ENCODE measurements at places on chromosomes 3 and 15.

DNA sequence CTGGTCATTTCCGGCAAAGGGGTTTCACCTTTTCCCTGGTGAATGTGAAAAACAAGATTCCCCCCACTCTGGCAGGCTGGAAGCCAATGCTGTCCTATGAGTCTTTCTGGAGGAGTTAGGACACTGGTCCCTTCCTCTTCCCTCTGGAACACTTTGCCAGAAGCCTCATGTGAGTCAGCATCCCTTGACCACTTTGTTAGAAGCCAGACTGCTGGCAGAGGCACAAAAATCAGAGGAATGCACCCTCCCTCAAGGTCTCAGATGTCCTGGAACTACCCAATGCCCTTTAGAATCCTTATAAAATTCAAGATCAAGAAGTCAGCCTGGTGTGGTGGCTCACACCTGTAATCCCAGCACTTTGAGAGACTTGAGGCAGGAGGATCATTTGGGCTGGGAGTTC is 26.6 kb downstream of the ITGB5 start:
- peak; percentile 96 for DNase-seq

GRCh38 chr3:53192608-53193007 is 31.6 kb downstream of the PRKCD start:
- no peak for DNase-seq

DNA sequence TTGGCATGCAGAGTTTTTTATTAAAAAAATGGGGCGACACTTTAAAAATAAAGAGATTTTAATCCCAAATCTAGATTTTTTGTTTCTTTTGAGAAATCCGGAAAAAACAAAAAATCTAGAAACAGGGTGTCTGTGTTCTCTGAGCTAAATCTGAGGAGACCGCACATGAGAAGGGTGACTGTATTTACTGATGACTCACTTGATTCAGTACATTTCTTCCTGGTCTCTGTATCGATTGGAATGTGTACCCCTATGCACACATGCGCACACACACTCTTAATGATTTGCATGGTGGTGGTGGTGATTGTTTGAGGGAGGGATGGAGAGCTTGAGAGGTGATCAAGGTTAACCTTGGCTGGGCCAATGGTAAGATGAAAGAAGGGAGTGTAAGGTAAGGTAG is 443.1 kb upstream of the THRB start:
- DNase-seq = no peak

DNA sequence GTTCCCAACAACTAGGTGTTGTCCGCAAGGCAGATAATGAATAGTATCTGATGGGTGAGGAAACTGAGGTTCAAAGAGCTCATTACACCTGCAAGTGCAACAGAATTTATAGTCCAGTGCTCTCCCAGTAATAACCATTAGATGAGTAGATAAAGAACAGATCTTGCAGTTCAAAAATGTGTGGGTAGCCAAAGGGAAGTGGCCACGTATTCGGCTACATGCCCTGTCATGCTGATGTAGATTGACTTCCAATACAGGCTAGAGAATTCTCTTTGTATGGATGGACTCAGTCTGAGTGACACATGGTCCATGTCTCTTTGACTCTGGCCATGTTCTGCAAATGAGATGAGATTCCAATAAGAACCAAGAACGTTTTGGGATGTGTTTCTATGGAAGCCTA is 187.9 kb upstream of the LPP start:
- no peak for DNase-seq

GRCh38 chr3:20185331-20185678 is 701 bp downstream of the SGO1 start:
- DNase-seq = peak; percentile 20

GRCh38 chr15:79339588-79340314 is 28.8 kb downstream of the TMED3 start:
- DNase-seq = peak; percentile 57

DNA sequence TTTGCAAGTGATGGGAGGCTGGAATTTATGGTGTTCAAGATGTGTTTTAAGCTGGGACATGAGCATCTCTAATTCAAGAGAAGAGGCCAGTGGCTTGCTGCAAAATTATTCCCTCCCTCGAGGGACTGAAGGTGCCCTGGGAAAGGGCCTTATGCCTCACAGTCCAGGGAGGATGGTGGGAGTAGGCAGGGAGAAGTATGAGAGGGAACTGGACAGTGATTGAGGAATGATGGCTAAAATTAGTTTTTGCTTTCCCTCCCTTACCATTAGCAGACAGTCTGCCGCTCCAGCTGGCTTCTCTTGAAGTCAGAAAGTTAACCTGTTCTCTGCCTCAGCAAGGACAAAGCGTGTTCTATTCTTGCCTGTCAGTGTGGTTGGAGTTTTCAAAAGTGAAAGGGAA is 139.8 kb upstream of the SEMA6D start:
- DNase-seq = no peak

- no peak for DNase-seq
Observed at GRCh38 chr3:137769322-137770065, 5.4 kb downstream of the SOX14 start.

GRCh38 chr3:160346511-160346910 is 52.5 kb downstream of the IFT80 start:
- DNase-seq = no peak

GRCh38 chr15:74060251-74060650 is 22.1 kb downstream of the GOLGA6A start:
- DNase-seq = no peak

- no peak for DNase-seq
Observed at GRCh38 chr3:120646771-120647432, 35.1 kb downstream of the HGD start.

DNA sequence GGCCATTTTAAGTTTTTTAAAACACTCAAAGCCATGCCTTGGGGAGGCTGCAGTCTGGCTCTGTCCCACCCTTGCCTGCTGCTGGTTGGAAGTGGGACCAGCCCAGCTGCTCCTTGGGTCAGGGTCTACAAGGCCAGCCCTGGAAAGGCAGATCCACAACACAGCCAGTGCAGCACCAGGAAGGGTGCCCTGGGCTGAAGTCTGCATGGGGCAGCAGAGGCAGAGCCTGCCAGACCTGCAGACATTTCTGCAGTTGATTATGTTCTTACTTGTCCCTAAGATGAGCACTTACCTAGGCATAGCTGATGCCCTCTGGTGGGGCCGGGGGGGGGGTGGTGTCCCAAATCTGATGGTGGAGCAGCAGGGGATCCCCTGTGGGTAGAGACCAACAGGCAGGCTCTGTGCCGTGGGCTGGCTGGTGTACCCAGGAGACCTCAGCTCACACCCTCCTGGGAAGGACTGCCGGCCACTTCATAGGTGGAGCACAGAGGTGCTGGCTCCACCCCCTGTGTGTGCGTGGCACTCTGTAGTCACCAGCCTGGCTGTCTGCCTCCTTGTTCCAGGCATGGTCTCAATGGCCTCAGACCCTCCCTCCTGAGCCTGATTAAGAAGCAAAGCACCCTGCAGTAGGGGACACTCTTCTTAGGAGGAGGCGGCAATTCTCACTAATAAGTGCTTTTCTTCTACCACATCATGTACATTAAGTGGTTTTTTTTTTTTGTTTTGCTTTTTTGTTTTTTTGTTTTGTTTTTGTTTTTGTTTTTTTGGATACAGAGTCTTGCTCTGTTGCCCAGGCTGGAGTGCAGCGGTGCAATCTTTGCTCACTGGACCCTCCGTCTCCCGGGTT is 97.4 kb upstream of the KLF13 start:
- DNase-seq = no peak

DNA sequence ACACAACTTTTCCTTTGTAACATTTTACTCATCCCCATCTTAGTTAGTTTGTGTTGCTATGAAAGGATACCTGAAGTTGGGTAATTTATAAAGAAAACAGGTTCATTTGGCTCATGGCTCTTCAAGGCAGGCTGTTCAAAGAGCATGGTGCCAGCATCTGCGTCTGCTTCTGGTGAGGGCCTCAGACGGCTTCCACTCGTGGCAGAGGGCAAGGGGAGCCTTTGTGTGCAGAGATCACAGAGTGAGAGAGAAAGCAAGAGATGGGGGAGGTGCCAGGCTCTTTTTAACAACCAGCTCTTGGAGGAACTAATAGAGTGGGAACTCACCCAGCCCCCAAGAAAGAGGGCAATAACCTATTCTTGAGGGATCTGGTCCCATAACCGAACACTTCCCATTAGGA is 23.1 kb downstream of the PLA2G4F start:
- no peak for DNase-seq

- DNase-seq = no peak
Observed at GRCh38 chr15:86572368-86572841, 492.7 kb downstream of the AGBL1 start.

- DNase-seq = no peak
Observed at GRCh38 chr3:34034840-34035239, 236.4 kb downstream of the PDCD6IP start.

DNA sequence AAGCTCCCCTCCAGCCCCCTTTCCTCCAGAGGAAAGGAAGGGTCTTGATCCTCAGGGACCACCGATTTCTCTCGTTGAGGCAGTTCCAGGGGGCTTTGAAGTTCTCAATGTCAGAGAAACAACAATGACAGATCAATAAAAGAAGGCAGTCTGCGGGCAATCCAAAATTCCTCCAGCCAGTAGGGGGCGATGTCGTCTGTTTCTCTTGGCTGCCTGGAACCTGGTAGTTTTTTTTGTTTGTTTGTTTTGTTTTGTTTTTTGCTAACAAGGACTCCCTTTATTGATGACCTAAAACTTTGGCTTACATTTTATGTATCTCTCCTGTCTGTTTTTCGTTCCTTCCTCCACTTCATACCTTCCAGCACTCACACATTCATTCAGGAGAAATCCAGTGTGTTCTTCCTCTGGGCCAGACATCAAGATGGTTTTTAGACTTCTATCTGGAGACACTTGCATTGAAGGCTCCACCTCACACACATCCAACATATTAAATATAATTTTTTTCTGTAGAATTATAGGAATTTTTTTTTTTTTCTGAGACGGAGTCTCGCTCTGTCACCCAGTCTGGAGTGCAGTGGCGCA is 276.6 kb downstream of the RPLP1 start:
- peak; percentile 37 for DNase-seq

- no peak for DNase-seq
Observed at GRCh38 chr15:43199945-43200488, 14.8 kb downstream of the CCNDBP1 start.

DNA sequence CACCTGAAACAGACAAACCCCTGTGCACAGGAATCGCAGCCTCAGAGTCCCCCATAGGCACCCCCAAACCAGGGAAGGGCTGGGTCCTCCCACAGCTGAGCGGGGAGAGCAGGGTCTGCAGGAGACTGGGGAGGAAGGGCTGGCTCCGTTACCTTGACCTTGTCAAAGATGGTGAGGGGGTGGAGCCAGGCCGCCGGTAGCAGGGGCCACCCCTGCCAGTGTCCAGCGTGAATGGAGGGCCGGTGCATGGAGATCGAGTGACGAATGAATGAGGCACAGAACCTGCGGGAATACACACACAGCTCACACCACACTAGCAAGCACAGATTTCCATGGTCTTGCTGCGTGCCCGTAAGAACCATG is 102.2 kb downstream of the TMEM266 start:
- no peak for DNase-seq

DNA sequence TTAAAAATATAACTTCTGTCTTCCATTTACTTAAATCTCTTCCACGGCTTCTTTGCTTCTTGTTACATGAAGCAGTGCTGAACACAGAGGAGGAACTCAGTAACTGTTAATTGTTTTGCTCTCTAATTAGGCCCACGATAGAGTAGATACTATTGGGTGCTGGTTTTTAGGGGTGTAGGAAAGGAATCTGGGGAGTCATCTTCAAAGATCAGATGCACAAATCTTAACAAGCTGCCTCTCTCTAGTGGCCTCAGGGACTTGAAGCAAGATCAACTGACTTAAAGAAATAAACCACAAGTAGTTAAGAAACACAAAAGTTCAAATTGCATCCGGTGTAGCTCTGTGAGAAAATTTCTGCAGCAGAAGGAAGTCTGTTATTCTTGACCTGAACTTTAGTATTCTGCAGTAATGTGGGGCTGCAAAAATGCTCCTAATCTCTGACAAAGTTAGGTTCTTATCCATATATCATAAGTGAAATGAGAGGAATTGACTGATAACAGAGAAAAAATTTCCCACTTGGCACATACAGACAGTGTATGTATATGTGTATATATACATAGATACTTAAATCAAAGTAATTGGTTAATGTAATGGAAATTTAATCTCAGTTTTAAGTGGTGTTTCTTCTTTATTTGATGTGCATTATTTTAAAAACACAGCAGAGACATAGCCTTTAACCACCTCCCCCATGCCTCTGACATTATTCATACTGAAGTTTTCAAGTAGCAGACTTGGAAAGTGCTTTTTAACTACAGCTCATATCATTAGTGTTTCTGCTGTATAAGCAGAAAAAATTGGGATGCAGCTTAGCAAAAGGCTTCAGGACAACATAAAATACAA is 51.8 kb downstream of the CHST2 start:
- no peak for DNase-seq

DNA sequence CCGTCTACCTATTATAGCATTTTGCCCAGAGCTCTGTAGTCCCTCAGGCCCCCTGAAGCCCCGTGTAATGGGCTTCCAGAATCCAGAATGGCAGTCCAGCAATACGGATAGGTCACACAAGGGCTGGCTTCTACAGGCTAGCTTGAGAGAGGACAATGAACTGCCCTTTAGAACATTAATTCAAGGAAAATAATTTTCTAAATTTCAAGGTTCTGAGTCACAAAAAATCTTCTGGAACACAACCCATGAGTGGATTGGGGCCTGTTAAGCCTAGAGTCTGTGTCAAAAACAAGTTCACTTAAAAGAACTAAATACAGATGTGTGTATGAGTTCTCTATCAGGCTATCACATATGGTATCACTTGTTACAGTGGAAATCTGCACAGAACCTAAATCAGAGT is 28.8 kb downstream of the DCP1A start:
- no peak for DNase-seq

- DNase-seq = no peak
Observed at GRCh38 chr15:85091990-85092389, 110.3 kb downstream of the PDE8A start.

DNA sequence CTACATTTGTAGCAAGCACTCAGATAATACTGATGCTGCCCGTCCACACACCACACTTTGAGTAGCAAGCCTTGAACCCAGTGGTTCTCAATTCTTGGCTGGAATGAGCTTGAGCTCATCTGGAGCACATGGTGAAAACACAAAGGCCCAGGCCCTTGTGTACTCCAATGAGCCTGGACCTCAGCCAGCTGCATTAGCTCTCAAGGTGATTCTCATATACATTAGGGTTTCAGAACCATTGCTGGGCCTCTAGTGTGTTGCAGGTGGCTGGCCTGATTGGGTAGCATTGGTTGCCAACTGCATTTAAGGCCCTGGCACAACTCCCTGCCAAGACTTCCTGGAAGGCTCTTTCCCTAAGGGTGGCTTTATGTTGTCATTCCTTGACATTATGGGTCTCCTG is 23.4 kb upstream of the ZFAND6 start:
- DNase-seq = no peak

Data from lung microvascular endothelial cell (primary cell).